ENCODE measurements at places on chromosomes 1 and 21.
A peak's percentile ranks its signal among the peaks of the same experiment; 100 is the strongest.

DNA sequence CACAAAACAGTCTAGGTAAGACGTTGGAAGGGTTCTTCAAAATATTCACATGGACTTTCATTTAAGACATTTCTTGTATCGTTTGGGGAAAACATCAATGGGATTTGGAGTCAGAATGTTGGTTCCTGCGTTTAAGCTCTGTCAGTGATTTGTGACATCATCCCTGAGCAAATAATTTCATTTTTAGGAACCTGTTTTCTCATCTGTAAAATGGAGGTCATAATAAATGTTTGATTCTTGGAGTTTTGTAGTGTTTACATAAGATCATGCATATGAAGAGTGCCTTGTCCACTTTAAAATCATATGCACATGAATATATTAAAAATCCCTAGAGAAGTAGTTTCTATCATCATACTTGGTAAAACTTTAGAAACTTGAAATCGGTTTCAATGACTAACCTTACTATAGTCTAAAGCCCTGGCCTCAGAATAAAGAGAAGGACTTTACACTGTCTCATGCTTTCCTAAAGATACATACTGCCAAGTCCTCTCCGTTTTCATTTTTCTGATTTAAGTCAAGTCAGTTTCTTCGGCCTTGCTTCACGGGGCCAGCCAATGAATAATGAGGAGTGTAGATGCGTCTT, 178.4 kb downstream of the ADSS2 start:
- no peak for DNase-seq

DNA sequence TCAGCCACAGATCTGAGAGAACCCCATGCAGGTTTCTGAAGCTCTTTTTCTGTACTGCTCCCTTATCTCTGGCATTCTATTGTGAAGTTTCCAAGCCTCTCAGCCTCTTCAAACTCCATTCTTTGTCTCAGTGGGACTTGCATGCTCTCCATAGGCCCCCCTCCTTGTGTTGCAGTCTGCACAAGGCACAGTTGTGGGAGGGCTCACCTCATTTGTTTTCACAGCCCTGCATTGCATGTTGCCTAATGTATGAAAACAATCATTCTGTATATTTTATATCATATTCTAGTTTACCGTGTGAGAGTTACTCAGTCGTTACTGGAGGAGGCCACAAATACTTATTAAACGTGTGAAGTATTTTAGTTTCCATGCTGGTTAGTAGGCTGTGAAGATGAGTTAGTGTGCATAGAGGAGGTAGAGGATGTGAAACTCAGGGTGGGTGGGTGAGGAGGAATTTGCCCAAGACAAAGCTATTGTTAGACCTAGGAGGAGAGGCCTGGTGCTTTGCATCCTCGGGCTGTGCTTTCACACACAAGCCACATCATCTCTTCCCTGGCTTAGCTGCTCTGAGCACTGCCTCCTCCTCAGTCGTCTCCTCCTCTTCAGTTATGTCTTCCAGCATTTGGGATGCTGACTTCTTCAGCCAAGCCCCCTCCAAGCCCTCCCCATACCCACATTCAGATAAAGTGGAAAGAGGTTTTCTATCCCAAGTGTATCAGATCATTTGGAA, 7.8 kb upstream of the CHI3L2 start:
- no peak for DNase-seq

- DNase-seq = no peak
These were observed 20.7 kb upstream of the HPCAL4 start for GRCh38 chr1:39711966-39712340.

DNA sequence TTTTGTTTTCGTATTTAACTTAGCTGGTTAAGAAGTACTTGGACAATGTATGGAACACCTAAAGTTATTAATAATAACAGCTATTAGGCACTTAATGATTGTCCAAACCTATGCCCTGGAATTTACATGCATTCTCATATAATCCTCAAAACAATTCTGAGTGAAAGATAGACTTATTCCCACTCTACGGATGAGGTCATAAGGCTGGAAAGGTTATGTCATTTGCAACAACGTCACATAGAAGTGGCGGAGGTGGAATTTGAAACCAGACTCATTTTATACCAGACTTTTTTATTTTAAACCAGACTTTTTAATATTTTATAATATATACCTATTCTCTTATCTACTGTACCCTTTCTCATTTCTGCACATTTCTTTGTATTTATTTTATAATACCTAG, 8.4 kb downstream of the LRRC8D start:
- DNase-seq = no peak

DNA sequence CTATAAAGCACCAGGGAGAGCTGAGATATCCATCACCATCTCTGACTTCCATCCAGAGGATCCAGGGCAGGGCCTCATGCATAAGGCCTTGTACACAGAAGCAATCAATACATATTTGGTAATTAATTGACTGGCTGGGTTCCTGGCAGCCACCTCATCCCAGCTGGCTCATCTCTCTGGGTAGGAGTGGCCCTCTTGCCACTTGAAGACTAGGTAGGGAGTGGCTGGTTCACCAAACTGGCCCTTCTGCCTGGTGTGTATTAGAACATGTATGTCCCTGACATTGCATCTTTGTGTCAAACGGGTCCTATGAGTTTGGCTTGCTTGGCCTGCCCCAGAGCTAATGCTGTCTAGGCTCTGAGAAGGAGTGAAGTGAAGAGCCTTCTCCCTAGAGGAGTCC, 11.8 kb downstream of the NUAK2 start:
- no peak for DNase-seq

- DNase-seq = no peak
These were observed 24.1 kb downstream of the HHIPL2 start for GRCh38 chr1:222523852-222524251.

GRCh38 chr1:24340770-24341169, 21.6 kb downstream of the GRHL3 start:
- no peak for DNase-seq

DNA sequence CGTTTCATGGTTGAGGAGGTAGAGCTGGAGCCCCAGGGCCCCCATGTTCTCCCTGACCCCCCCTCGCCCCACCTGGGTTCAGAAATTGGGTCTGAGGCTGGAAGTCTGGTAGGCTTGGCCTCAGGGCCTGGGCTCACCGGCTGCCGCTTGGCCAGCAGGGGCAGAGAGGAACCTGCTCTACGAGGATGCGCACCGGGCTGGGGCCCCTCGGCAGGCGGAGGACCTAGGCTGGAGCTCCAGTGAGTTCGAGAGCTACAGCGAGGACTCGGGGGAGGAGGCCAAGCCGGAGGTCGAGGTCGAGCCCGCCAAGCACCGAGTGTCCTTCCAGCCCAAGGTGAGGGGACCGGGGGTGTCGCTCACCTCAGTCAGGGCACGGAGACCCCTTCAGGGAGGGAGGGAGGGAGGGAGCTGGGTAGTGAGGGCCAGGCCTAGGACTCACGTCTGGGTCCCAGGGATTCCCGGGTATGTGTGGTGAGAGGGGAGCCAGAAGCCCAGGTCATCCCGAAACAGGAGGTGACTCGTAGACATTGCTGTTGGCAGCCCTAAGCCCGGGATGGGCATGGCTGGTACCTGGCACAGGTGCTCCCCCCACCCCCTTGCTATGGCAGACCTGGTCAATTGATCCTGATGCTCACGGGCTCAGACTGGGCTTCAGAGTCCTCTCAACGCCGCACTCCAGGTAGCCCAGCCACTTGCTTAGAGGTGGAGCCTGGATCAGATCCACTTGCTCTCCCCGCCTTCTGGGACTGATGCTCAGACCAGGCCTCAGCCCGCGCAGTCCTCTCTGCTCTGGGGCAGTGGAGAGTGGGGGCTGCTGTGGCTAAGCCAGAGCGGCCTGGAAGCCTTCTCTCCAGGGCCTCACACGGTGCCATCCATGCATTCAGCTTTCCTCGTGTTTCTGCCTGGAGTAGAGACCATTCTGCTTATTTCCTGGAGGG, 68.4 kb downstream of the ARHGEF10L start:
- DNase-seq = no peak

- peak; percentile 74 for DNase-seq
These were observed at the start of gene LAMC2 for GRCh38 chr1:183185941-183186490. Gene LAMC2, plus strand, starts transcription at chr1:183186264. Its CDS starts 89 bp downstream, at chr1:183186353.

DNA sequence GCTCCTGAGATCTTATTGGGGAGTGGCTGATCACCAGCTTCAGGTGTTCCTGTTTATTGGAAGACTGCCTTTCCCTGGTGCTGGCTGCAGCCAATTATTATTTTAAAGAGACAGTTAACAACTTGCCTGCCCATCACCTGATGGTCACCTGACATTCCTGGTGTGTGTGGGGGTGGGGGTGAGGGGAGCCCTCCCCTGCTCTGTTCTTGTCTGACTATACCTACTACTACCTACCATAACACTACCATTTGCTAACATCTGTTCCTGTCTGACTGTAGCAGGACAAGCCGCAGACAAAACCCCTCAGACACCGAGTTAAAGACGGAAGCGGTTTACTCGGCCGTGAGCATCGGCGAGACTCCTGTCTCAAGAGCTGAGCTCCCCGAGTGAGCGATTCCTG, 54.9 kb upstream of the NBPF3 start:
- DNase-seq = no peak

DNA sequence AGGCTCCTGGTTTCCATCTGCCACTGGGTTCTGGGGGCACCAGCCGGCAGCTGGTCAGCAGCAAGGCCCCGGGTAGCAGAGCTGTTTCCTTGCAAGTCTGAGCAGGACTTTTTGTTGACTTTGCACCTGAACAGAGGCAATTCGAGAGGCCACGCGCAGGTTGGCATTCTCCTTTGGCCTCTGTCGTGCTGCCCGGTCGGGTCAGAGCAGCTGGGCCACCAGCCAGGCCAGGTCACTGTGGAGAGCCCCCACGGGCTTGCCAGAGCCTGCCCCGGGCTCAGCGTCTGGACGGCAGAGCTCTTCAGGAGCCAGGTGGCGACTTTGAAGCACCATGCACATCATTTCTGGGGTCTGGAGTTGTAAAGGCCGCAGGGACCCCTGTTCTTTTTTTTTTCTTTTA, 28.4 kb upstream of the TMEM52 start:
- DNase-seq = peak; percentile 73

GRCh38 chr1:19479351-19480120, 5.8 kb downstream of the CAPZB start:
- DNase-seq = no peak

DNA sequence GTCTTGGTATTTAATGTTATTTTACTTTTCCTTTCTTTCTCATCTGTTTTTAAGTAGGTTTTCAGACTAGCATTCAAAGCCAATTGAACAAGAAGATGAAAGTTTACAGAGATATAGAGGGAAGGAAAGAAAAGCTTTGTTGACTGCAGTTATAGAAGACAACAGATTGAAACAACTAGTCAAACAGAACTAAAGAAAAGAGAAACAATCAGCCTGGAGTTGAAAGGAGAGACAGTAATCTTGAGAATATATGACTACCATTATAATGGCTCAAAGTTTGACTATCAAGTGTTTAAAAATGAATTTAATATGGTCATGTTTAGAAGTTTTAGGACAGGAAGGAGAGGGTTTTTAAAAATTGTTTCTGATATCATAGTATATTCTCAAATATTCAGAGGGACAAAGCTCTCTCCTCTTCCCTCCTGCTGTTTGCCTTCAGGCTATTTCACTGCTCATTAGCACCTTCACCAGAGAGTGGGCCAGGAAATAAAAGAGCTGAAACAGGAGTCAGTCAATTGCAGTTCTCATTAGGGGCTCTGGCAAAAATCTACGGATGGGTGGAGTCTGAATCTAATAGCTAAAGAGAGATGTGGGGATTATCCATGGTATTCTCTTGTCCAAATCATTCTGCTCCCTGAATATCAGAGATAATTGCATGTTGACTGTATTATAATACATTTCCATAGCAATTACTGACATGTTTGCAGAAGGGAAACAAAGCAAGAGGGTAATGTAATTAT, 577.8 kb downstream of the BRINP3 start:
- no peak for DNase-seq
